Substantia nigra (tissue), 51 donors: ENCODE measurements at places on chromosomes 13 and 19.

- no peak for DNase-seq
Observed at GRCh38 chr19:4673726-4674125, 3.6 kb upstream of the MYDGF start.

- DNase-seq: no peak
Observed at GRCh38 chr19:31342926-31343325, 6.3 kb downstream of the TSHZ3 start.

DNA sequence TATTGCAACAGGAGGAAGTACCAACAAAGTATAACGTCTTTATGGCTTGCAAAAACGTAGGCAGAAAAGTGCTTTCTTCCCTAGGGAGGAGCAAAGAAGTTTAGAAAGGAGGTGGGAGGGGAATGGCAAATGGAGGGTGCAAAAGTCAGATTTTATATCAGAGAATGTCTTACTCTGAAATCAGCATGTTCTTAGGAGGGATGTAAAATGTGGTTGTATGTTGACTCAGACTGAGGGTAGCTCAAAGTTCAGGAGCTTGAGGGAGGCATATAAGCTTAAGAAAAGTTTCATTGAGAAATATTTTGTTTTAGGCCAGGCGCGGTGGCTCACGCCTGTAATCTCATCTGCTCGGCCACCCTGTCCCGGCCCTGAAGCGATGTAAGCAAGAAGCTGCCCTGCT is 1.7 kb downstream of the ZNF90 start:
- DNase-seq: no peak

- DNase-seq: no peak
Observed at GRCh38 chr13:83831796-83832195, 50.5 kb downstream of the SLITRK1 start.

- DNase-seq: no peak
Observed at GRCh38 chr19:12675399-12675798, 6.3 kb downstream of the DHPS start.

DNA sequence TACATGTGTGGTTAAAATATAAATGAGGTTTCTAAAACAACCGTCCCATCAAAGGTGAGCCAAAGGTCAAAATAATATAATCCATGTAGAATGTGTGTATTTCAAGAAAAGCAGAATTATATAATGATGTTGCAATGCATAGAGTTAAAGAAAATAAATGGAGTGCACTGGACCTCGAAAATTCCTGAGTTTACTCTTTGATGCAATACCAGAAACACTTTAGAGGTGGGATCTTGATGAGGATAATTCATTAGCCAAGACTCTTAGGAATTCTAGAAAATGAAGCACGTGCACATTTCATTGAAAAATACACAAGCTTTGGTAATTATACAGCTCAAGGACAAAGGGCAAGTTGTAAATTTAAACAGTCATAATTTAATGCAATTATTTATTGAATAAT is 508.9 kb upstream of the ARGLU1 start:
- DNase-seq: no peak

- no peak for DNase-seq
Observed at GRCh38 chr19:39318690-39319089, 2.0 kb downstream of the LRFN1 start.

- no peak for DNase-seq
Observed at GRCh38 chr19:44866664-44867063, 20.6 kb downstream of the NECTIN2 start.

- DNase-seq: no peak
Observed at GRCh38 chr19:36773223-36773579, 594 bp upstream of the ZNF850 start.

DNA sequence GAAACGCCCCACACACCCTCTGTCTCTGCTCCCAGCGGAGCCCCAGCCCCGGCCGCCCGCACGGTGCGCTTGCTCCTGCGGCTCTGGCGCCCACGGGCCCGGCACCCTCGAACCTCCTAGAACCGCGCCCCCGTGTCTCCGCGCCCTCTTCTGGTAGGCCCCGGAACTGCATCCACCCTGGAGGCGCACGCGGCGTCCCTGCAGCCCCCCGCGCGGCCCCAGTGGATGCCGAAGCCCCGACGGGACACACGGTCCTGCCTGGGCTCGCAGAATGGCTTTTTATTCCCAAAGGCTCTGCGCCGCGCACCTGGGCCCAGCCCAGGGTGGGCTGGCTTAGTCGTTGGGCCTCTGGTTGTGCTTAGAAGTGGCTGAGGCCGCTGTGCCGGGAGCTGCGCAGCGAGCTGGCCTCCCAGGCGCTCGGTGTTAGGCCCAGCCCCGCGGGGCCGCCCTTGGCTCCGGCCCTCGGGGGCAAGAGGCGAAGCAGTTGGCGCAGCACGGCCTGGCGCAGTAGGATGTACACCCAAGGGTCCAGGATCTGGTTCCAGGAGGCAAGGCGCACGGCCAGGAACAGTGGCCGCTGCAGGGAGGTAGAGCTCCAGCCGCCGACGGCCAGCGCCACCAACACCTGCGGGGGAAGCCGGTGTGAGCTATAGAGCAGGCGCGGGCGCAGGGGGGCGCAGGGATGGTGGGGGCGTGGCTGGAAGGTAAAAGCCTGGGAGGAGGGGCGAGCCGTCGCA is 2.8 kb downstream of the PTGER1 start:
- DNase-seq: no peak

GRCh38 chr19:45471931-45472562 is 4.3 kb downstream of the FOSB start:
- DNase-seq: no peak

GRCh38 chr19:7917267-7918061 is 2.7 kb upstream of the SNAPC2 start:
- no peak for DNase-seq

DNA sequence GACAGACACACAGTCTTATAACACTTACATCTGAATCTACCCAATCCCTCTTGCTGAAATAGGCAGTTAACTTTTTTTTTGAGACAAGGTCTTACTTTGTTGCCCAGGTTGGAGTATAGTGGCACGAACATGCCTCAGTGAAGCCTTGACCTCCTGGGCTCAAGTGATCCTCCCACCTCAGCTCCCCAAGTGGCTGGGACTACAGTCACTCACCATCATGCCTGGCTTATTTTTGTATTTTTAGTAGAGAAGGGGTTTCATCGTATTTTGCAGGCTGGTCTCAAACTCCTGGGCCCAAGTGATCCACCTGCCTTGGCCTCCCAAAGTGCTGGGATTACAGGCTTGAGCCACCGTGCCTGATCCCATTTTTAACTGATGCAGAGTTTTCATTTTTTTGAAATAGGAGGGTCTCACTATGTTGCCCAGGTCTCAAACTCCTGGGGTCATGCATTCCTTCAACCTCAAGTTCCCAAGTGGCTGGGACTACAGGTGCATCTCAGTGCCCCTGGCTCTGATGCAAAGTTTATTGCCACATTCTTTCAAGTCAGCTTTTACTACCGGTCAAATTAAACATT is 7.6 kb downstream of the ELF1 start:
- no peak for DNase-seq

DNA sequence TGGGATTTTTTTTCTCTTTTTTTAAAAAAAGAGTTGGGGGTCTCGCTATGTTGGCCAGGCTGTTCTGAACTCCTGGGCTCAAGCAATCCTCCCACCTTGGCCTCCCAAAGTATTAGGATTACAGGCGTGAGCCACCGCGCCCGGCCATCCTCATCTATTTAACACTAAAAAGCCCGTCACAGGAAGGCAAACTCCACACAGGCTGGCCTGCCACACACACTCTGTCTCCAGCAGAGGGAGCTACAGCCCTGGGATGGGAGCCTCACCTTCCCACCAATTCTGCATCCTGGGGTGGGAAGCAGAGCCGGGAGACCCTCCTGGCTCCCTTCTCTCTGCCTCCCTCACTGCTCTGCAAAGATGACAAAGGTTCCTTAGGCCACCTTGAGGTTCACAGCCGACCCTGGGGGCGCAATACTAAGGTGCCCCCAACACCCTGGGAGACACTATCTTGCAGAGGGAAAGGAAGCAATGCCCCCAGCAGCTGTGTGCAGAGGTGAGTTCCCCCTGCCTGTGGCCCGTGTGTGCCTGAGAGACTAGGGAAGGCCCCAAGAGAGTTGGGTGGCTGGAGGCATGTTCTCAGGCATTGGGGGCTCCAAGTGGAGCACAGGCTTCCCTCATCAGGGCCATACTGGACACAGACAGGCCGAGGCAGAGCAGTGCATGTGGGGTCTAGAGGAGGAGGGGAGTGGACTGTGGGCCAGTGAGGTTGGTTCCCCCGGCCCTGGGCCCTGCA is 27.4 kb upstream of the TIMM44 start:
- no peak for DNase-seq

- no peak for DNase-seq
Observed at GRCh38 chr19:16205205-16206045, 7.7 kb downstream of the AP1M1 start.

- no peak for DNase-seq
Observed at GRCh38 chr19:16198370-16198651, 600 bp downstream of the AP1M1 start.

DNA sequence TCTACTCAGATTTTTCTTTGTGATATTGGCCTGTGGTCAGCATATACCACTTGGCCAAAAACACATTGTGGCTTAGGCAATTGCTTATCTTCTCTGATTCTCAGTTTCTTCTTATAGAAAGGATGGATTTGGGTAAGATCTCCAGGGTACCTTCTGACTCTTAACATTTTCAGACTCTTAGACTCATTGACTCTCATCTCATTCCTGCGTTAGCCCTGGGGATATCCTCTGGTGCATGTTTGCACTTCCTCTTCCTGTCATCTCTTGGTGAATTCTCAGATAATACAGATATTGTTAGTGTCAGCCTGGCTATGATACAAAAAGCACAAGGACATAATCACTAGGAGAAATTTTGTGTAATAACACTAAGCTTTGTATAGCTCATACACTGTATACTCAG is 492.5 kb upstream of the GPC6 start:
- DNase-seq: no peak

- DNase-seq: no peak
Observed at GRCh38 chr13:43405457-43405856, 381.3 kb downstream of the ENOX1 start.

GRCh38 chr19:19477705-19478383 is 37.5 kb downstream of the TSSK6 start:
- DNase-seq: no peak

DNA sequence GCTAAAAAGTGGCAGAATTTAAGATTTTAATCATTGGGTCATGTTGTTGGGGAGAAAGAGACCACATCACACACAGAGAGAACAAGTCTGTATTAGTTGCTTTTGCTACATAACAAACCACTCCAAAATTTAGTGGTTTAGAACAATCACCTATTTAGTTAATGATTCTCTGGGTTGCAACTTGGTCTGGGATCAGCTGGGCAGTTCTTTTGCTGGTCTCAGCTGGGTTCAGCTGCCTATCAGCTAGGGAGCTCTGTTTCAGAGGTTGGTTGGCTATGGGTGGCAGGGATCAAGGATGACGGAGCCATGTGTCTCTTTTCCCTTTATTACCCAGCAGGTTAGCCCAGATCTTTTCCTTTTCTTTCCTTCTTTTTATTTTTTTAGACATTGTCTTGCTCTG is 8.9 kb downstream of the PINLYP start:
- no peak for DNase-seq

DNA sequence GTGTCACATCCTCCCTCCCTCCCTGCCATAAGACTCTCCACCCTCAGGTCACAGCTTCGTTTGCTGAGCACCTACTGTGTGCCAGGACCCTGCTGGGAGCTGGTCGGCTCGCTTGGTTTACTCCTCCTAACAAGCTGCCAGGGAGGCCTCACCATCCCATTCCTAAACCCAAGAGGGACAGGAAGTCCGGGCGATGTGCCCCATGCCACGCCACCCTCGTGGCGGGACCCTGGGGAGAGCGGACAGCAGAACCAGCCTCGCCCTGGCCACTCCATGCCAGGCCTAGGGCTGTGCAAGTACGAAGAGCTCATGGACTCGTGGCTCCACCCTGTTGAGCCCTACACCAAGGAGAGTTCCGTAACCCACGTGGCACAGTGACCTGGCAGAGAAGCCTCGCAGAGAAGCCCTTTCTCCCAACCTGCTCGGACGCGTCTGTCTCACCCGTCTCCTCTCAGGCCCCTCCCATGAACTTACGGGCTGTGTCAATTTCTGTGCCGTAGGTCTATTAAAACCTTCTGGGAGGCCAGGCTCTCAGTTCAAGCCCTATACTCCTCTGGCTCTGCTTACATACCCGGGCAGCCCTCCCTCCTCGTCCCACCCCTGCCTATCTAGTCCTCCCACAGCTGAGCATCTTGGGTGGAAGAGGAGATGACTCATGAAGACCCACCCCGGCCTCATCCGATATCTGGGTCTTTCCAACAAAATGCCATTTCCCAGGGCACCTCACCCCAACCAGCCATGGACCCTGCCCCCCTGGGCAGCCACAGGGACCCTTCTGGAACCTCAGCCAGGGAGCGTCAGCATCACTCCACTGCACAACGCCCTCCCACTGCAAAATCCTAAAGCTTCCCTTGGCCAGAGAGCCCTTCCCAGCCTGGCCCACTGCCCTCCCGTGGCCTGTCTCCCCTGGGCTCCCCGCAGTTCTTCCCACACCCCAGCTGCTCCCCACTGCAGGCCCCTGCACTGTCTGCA is 2.6 kb downstream of the UBXN6 start:
- DNase-seq: no peak

DNA sequence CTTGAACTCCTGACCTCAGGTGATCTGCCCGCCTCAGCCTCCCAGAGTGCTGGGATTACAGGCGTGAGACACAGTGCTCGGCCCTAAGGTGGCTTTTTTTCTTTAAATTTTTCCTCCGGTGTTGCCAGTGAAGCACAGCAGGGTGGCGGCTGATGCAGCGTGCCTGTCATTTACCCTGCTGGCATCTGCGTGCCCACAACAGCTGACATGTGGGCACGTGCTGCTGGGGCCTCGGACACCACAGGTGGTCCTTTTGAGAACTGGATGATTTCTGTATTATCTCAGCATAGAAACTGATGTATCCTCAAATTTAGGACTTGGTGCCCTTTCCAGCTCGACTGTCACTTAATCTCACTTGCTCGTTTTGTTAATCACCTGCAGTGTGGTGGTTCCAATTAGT is 31.2 kb upstream of the TEX29 start:
- DNase-seq: no peak

DNA sequence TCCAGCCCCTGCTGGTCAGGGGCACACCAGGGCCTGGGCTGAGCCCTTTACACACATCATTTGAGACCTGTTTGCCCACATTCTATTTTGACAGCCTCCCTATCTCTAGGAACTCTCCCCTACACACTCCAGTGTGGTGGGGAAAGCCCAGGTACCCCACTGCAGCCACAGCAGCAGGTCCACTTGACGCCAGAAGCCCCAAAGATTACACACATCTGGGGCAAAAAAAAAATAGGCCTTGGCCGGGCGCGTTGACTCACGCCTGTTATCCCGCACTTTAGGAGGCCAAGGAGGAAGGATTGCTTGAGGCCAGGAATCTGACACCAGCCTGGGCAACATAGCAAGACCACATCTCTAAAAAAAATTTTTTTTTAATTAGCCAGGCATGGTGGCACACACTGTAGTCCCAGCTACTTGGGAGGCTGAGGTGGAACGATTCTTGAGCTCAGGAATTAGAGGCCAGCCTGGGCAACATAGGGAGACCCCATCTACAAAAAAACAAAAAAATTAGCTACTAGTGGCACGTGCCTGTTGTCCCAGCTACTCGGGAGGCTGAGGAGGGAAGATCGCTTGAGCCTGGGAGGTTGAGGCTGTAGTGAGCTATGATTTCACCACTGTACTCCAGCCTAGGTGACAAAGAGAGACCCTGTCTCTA is 18.0 kb upstream of the CD22 start:
- no peak for DNase-seq

- no peak for DNase-seq
Observed at GRCh38 chr13:48891586-48891985, 84.1 kb upstream of the FNDC3A start.
